ENCODE measurements at places on chromosomes 2 and 18. TPM values are rescaled to one million over a fixed set of nuclear protein-coding genes. Genes with fewer than 3 reads are reported as not detected.

Gene ICOS
- total RNA-seq, result 146 TPM

Gene PPP1R1C
- total RNA-seq, result not detected

Gene PLEK
- total RNA-seq, result 2.7 TPM

Gene LCLAT1
- 14.5 TPM for total RNA-seq

Gene RAD51AP2
- total RNA-seq, result not detected

GRCh38 chr18:13585379-13586153 is 140.8 kb downstream of the FAM210A start:
- ATAC-seq, result no peak

- ATAC-seq, result peak; percentile 50
Measured at GRCh38 chr2:69741229-69741574, 732 bp upstream of the ANXA4 start.

- ATAC-seq, result no peak
Measured at GRCh38 chr2:20355131-20355530, 4.5 kb upstream of the PUM2 start.

DNA sequence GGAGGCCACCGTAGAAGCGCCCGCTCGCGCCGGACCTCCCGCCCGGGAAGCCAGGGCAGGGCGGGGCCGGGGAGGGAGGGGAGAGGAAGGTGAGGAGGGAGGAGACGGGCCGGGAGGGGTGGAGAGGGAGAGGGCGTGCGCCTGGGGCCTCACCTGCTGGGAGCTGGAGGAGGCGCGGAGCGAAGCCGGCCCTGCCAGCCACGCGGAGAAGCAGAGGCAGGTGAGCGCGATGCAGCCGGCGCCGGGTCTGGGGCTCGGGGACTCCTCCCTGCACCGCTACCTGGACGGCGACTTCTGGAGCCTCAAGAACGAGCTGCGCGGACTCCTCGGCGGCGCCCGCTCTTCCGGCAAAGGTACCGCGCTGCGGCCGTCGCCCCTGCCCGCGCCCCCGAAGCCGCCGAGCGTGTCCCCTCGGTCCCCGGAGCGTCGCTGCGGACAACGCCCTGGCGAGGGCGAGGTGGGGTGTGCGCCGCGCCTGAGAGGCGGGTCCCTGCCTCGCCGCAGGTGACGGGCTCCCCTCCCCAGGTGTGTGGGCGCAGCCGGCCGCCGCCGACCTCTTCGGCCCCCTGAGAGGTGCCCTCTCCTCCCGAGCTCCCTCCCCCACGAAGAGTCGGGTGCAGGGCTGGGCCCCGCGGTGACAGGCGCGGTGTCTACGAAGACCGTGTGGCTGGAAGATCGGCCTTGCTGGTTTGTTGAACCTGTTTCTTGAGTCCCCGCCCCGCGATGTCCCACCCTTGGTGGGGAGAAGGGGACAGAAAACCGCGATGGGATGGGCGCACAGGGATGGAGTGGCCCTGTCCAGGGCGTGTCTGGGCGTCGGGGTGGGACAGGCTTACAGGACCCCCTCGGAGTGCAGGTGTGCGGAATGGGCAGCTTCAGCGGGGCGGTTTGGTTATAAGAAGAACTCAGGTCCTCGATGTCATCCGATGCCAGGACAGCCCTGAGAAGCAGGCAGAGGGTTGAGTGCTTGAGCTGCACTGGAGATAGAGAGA is at the start of gene ACOXL:
Gene ACOXL, plus strand, starts transcription at position 152 of the 992 bp plus-strand sequence. CDS start 35,817 bp downstream, outside the sequence.
- ATAC-seq, result peak; percentile 29

DNA sequence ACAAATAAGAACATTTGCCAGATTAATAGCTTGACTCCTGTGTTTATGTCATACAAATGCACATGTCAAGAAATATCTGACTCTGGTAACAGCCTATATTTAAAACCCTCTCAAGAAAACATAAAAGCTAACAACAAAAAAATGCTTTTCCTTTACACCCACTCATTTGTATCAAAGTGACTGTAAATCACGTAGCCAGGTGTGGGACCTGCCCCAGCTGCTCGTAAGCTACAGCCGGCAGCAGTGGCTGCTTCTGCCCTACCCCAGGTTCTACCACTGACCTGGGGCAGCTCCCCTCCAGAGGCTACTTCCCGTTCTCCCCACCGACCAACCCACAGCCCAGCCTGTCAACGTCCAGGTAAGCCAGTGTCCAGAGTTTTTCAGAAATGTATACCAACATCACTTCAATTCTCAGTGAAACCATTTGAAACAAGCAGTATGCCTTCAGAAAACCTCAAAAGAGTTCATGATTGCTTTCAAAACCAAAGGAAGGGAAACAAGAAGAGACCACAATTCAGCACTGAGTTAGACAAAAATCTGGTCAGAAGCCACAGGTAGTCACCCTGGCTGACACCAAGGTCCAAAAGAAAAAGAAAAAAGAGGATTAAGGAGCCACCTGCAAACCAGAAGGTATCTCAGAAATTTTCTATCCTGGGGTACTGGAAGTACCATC is 40.4 kb downstream of the KIDINS220 start:
- peak; percentile 88 for ATAC-seq

DNA sequence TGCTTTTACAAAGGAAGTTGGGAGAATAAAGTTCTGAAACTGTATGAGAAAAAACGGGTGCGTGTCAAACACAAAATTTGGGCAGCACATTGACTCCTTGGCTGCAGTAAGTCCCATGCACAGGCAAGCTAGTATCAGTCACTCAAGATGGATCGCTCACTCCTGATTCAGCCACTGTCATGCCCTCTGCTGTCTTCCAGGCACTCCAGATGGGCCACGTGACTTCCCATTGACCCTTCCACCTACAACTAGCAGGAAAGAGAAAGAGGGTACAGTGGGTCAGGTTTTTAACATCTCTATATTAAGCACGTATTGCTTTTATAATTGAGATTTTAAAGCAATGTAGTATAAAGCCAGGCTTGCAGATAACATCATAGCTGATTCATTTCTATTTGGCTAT is 8.6 kb downstream of the ARHGEF33 start:
- ATAC-seq, result no peak

GRCh38 chr2:53475321-53475720 is 292.3 kb upstream of the CHAC2 start:
- ATAC-seq, result no peak

DNA sequence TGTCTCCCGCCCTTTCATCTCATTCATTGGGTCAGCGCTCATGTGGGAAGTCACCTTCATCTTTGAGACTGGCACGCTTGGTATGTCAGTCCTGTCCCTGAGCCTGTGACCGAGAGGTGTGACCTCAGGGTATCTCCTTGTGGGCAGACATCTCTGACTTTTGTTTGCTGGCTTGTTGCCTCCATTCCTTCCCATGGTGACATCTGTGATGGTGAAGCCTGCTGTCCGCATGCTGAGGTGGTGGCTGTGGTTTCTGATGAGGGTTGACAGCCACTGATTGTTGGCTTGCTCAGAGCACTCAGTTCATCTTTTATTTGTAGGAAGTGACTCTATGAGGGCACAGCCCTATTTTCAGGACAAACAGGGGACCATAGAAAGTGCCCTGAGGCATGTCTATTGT is 139.2 kb downstream of the SLC4A3 start:
- no peak for ATAC-seq

- ATAC-seq, result peak; percentile 85
Measured at GRCh38 chr2:144256996-144257707, 262.8 kb downstream of the ZEB2 start.

GRCh38 chr2:102749938-102750337 is 11.9 kb upstream of the TMEM182 start:
- no peak for ATAC-seq

DNA sequence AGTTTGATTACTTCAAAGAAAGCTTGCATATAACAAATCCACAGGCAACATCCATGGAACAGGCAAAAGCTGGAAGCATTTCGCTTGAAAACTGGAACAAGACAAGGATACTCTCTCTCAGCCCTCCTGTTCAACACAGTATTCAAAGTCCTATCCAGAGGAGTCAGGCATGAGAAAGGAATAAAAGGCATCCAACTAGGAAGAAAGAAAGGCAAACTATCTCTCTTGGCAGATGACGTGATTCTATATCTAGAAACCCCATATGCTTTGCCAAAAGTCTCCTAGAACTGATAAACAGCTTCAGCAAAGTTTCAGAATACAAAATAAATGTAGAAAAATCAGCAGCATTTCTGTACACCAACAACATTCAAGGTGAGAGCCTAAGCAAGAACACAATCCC is 34.1 kb upstream of the MC4R start:
- no peak for ATAC-seq

DNA sequence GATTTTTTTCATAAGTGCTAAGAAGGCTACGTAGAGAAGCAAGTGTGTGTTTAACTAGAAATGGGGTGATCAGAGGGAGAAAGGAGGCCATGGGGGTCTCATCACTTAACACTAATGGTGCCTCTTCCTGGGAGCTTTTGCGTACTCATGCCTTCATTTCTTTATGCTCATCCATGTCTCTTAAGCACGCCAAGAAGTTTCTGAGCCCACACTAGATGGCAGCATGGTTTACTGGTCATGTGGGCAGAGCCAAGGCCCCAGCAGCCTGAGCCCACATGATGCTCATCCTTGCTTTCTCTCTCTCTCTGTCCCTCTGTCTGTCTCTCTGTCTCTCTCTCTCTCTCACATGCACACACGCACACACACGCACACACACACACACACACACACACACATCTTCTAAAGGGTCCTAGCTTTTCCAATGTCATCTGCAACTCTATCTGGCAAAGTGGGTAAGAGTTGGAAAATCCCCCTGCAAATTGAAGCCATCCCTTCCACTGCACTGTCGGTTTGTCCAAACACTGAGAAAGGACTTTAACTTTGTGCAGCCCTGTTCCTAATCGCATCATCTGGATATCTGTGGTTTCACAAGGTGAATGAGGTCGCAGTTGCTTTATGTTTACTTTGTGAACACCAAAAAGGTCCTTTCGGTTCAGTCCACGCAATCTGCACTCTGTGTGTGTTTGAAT is 137.1 kb upstream of the CCDC68 start:
- ATAC-seq, result no peak

DNA sequence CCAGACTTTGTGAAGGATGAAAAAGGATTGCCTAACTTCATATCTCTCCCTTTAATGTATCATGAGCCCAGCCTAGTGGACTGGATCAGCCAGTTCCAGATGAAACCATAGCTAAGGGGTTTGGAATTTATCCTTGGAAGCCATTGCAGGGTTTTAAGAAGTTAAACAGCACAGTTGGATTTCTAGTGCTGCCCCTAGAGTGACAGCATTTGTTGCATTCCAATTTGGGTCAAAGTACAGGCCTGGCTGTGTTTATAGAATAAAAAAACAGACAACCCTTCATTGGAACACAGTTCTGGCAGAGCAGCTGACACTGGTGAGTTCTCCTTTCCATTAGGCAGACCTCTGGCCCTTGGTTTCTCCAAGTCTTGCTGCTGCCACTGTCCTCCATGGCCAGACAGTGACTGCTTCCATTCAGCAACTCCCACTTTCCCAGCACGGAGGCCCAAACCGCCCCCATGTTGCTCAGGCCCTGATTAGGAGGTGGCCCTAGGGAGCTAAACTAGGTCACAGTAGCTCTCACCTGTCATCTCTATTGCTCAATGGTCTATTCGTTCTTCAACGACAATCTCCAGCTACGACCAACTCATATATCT is 8.0 kb downstream of the GPR39 start:
- ATAC-seq, result no peak

GRCh38 chr2:17911491-17912260 is 33.2 kb downstream of the KCNS3 start:
- no peak for ATAC-seq

DNA sequence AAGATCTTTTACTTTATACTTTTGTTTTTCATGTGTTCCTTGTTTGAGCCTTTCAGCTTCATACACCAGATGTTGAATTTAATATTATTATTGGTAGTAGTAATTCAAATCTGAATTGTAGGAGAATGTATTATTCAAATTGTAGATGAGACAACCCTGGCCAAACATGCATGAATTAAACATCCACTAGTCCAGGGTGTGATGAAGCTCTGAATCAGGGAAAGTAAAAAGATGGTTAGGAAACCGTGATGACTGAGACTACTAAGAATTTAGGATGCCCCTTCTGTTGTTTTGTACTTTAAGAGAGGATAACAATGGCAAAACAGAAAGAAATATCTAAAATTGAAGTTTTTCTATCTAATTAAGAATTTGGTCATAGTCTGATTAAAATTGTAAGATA is 227.8 kb upstream of the CDH2 start:
- ATAC-seq, result no peak

DNA sequence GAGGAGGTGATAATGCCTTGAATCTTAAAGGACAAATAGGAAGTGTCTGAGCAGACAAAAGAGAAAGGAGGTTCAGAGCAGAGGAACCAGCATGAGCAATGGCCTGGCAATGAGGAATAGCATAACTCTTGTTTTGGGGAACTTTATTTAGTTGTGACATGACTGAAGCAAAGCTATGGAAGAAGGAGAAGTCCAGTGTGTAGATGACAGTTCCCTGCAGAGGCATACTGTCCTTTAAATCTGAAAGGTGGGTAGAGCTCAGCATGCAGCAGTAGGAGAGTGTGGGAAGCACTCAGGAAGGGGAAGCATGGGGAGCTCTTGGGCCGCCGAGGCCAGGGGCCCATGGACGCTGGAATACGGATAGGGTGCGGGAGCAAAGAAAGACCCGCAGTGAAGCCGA is 173.8 kb downstream of the SEPTIN10 start:
- ATAC-seq, result no peak

DNA sequence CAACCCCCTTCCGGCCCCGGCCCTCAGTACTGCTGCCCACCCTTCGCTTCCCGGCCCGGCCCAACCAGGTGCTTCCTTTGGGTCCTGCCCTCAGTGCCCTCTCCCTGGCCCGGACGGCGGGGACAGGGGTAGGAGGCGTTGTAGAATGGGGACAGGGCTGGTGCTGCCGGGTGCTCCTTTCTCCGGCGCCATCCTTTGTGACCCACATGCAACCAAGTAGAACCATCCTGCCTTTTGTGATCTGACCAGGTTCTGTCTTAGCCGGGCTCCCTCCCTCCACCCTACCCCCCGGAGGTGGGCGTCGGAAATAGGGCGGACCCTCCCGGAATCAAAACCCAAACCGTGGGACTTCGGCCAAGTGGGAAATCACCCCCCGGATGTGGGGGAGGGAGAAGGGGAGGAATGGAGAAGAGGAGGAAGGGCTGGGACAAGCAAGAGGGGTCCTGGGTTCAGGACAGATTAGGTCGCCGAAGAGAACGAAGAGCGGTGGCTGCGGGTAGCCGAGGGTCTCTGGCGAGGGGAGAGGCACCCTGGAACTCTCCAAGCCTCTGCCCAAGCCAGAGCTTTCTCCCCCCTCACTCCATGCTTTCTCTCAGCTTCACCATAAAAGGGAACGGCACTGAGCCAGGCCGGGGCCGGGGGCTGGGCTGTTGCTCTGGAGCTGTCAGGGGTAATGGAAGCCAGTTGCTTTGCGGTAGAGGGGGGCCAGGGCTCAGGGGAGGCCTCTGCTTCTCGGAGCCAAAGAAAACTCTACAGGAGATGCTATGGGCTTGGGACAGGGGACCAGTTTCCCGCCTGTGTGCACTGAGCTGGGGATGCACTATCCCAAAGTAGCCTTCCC is 756 bp upstream of the OST4 start:
- peak; percentile 31 for ATAC-seq
